NB4 (cell line): ENCODE measurements at places on chromosomes 11 and 22.

DNA sequence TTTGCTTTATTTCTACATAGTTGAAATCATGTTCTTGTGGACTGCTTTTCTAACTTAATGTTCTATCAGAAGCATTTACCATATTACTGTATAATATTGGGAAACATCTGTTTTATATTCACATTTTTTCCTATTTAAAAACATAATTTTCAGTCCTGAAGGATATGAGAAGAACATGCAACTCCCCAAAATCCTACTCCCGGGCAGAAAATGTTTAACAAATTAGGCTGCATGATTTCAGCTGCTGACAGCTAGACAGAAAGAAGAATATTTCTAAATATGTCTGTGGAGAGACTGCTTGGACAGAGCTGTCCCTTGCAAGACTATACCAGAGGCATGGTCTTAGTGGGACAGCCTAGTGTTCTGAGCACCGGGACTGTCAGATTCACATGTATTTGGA lies 15.7 kb upstream of the AMPD3 start:
- DNase-seq: no peak

- DNase-seq: no peak
Observed at GRCh38 chr22:37910890-37911672, 5.0 kb downstream of the MICALL1 start.

DNA sequence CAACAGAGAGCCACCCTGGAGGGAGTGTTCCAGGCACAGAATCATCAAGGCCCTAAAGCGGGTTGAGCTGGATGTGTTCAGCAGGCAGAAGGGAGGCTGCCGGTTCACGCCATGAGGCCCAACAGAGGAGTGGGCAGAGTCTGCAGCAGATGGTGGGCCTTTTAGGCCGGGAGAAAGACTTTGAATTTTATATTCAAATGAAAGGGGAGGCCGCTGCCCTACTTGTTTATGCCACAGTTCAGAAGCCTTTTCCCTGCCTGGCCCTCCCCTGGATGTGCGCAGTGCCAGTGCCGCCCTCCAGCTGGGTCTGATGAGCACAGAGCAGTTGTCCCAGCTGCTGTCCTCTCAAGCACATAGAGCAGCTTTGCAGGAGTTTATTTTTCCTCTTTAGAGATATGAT lies 46.9 kb upstream of the TTC12 start:
- DNase-seq: no peak

DNA sequence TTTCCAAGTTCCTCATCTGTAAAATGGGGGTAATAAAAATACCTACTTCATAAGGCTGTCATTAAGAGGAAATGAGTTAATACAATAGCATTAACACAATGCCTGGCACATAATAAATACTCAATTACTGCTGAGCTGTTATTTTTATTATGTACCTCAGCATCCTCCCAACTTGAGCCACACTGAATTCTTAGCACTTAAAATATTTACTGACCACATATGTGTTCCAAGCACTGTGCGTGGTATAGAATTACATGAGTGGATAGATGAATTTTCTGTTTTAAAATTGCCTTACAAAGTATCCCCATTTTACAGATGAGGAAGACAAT lies 139.0 kb upstream of the TIMP3 start:
- DNase-seq: no peak

GRCh38 chr22:28647216-28647615 lies 32.4 kb downstream of the TTC28 start:
- DNase-seq: no peak

- no peak for DNase-seq
Observed at GRCh38 chr22:44107340-44107739, 73.4 kb upstream of the PARVG start.

GRCh38 chr22:32501836-32502752 lies 27.5 kb downstream of the FBXO7 start:
- no peak for DNase-seq

DNA sequence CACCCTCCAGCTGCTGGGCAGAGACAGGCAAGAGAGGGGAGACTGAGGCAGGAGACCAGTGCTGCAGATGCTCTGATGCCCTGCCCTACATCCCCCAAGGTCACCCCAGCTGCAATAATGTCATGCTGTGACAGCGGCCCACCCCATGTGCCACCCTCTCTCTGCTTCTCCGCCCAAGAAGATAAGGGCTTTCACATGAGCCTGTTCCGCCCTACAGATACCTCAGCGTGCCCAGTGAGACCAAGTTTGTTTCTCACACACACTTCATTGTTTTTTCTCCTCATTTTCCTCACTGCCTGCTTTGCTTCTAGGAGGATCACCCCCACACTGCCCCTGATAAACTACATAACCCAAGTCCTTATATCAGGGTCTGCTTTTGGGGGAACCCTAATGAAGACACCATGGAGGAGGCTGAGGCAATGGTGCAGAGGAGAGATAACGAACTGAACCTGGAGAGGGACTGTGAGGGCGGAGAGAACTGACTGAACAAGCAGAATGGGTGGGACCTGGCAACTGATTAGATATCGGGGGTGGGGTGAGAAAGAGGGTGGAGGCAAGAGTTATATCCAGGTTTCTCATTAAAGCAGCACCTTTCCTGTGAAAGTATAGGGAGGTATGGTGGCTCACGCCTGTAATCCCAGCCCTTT lies 37.5 kb upstream of the TSKU start:
- DNase-seq: no peak

GRCh38 chr11:128135451-128135850 lies 451.9 kb downstream of the ETS1 start:
- no peak for DNase-seq

DNA sequence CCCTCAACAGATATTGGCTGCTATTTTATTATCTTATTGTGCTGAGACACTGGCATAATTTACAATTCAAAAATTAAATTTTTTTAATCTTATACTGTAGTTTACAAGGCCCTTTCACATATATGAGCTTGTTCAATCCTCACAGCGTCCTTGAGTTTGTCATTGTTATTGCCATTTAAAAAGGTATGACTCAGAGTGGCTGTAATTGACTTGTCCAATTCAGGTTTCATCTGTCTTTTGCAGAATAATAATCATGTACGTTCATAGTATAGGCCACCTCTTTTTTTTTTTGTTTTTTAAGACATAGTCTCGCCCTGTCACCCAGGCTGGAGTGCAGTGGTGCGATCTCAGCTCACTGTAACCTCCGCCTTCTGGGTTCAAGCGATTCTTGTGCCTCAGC lies 11.5 kb downstream of the PTPRJ start:
- no peak for DNase-seq

DNA sequence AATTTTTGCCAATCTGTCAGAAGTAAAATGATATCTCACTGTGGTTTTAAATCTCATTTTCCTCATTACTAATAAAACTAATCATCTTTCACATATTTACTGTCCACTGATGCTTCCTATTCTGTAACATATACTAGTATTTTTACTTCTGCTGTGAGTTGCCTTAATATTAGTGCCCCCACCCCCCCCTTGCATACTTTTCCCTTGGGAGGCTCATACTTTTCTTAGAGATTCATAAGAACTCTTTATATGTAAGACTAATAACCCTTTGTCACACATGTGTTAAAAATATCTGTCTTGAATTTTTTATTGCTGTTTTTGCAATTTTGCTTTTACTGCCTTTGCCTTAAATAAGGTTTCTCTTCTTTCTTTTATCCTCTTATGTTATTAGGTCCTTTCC lies 87.2 kb downstream of the PHF21A start:
- DNase-seq: no peak

DNA sequence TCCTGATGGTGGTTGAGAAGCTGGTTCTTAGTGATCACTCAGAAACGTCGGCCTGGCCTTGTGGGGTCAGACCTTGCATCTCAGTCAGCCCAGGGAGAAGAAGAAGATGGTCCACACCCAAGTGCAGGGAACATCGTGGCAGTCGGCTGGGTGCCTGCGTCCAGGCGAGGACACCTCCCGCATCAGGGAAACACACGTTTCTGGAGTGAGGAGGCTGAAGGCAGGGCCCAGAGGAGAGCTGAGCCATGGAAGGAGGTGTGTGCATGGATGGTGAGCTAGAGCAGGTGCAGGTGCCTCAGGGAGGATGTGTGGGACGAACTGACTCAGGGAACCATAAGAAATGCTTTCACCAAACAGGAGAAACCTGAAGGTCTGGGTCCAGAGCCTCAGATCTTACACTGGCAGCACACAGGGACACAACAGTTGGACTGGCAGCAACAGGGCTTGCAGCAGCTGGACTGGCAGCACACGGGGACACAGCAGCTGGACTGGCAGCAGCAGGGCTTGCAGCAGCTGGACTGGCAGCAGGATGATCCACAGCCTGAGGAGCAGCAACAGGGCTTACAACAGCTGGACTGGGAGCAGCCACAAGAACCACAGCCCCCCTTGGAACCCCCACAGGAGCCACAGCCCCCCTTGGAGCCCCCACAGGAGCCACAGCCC lies 632 bp downstream of the KRTAP5-2 start:
- DNase-seq: no peak

DNA sequence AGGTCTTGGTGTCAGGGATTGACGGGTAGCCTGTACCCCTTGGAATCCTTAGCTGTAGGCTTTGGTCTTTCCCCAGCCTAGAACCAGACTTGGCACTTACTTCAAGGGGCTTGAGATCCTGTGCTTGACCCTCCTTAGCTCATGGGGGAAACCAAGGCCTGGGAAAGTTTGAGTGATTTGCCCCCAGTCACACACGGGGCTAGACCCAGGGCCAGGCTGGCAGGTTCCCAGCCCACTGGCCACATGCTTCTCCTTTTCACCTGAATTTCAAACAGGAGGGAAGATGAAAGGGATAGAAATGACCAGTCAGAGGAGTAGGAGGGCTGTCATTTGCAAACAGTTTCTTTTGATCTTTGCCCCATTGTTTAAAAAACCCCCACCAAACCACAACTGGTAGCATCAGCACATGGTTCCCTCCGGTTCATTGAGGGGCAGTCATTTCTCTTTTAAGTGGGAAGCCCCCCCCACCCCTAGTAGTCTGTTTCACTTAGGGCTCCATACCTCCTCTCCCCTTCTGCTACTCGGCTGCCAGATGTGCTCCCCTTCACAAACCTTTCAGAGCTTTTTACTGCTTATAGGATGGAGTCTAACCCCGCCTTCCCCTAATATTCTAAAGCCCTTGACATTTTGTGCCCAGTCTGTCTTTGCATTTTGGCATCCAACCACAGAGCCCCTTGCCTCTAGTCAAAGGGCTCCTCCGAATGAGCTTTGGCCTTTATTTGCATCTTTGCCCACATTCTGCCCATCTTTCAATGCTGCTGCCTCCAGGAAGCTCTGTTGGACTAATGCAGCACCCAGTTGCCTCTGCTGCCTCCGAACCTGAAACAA lies 37.6 kb downstream of the ZNRF3 start:
- DNase-seq: no peak

DNA sequence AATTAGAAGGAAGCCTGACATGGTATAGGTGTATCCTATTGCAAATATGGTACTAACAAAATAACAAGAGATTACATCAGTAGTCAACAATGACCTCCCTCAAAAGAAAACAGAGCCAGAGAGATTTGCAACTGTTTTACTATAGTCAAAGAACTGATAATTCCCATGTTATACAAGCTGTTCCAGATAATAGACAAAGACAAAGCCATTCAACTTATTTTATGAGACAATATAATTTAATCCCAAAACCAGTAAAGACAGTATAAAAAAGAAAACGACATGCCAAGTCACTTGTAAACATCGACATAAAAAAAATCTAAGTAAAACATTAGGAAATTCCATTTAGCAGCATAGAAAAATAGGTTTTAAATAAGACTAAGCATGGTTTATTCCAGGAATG lies 65.2 kb downstream of the PIWIL4 start:
- DNase-seq: no peak

DNA sequence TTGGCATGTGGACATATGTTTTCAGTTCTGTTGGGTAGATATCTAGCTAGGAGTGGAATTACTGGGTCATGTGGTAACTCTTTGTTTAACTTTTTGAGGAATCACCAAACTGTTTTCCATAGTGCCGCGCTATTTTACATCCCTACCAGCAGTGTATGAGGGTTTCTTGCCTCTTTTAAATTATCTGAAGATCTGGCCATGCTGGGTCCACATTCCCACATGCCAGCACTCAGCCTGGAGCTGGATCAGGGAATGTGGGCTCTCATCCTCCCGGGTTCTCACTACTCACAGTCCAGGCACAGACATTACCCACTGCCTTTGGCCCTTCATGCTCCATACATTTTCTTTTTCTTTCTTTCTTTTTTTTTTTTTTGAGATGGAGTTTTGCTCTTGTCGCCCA lies 44.6 kb downstream of the RBX1 start:
- no peak for DNase-seq

DNA sequence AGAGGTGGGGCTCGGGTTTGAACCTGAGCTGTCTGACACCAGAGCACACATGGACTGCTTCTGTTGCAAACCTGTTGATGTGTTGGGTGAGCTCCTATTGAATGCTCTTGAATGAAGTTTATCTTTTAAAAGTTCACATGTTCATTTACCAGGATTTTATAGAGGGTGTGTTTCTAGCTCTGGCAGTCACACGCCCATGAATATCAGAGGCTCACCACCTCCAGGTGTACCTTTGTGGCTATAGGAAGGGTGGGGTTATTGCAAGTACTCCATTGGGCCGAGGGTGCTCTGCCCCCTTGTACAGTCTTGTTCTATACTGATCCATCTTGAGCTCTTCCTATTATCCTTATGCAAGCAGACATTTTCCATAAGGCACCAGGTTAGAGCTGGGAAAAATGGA lies 9.2 kb downstream of the ENDOD1 start:
- DNase-seq: no peak

GRCh38 chr22:24816806-24817205 lies 10.8 kb downstream of the SGSM1 start:
- DNase-seq: no peak

GRCh38 chr11:19595499-19595839 lies 117.2 kb upstream of the NAV2 start:
- no peak for DNase-seq

DNA sequence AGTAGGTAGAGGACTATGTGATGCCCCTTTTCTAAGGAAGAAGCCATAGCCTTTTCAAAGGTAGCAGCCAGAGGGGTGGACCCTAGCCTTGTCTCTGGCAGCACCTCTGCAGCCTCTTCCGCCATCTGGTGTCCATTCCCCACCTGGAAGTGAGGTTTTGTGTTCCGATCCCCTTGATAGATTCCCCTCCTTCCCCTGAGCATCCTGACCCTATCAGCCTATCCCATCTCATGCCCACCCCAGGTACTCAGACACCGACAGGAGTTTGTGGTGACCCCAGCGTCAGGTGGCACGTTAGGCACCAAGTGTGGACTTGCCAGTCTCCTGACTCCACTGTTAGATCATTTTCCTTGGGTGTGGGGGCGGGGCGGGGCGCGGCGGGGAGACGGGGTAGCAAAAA lies 398 bp upstream of the FAM89B start:
- peak; percentile 65 for DNase-seq
